Brain (organoid and tissue), 16 donors: ENCODE measurements at places on chromosomes 7 and 10.

GRCh38 chr10:36051500-36051991 lies 409.4 kb upstream of the FZD8 start:
- DNase-seq = no peak

DNA sequence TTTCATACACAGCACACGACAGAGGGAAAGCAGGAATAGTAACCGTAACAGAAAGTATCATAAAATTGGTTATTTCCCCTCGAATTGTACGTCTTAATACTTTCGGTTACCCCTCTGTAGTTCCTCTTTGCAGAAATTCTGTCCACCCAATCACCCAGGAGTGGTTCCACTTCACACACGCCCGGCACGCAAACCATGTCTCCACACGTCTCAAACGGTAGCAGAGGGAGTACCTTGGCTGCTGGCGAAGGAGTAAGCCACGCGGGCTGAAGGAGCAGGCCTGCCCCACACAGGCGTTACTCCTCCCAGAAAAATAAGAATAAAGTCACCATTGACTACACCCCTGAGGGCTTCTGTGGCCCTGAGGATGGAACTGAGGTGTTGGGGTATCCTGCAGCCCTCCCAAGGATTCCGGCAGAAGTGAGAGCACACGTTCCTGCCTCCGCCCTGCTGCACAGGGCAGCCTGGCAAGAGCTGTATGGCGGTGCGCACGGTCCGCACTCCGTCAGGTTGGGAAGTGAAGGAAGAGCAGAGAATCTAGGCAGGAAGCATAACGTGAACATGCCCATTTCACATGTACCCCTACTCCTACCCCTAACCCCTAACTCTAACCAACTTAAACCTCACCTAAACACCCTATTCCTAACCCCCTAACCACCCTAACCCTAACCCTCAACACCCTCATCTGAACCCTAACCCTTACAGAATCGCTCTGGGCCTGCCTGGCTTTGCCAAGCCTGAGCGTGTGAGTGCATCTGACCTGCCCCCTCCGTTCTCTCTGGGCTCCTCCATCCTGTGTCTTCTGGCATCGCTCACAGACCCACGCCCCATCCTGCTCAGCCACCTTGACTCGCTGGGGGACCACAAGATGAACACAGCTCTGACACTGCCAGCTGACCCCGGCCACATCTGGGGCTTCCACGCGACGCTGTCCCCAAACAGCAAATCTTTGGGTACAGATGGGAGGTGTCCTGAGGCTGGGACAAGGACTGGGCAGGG lies 18.2 kb downstream of the GPR146 start:
- no peak for DNase-seq

- peak; percentile 9 for DNase-seq
Measured at GRCh38 chr7:92837000-92837749, 802 bp upstream of the CDK6 start.

DNA sequence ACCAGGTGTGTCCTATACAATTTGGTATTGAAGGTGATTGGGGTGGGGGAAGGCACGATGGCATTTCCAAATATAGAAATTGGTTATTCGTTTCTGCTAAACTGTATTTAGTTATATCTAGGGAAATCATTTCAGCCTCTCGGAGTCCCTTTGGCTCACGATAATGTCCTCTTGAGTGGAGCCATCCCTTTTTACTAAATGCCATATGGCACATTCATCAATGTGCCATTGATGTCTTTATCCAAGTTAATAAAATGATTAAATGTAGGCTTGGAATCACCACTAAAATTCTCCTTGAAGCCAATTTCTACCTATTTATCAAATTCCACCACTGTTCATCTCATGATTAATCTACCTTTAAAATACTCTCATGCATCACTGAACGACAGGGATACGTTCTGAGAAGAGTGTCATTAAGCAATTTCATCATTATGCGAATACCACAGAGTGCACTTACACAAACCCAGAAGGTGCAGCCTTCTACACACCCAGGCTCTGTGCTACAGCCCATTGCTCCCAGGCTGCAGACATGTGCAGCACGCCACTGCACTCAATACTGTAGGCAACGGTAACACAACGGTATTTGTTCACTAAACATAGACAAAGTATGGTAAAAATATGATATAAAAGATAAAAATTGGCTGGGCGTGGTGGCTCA lies 219.2 kb upstream of the C7orf33 start:
- no peak for DNase-seq

DNA sequence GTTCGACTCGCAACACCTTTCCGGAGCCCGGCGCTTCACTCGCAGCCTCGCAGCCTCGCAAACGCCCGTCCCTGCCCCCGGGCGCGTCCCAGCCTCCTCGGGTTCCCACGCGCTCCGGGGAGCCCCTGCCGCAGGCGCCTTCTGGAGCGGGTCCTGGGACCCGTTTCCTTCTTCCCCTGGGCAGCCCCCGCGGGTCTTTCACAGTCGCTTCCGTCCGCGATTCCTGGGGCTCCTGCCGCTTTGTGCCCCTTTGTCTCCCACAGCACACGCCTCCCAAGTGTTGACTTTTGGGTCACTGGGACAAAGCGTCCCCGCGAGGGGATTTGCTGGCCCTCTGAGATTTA lies 140.7 kb downstream of the DYNC2I1 start:
- DNase-seq = no peak

DNA sequence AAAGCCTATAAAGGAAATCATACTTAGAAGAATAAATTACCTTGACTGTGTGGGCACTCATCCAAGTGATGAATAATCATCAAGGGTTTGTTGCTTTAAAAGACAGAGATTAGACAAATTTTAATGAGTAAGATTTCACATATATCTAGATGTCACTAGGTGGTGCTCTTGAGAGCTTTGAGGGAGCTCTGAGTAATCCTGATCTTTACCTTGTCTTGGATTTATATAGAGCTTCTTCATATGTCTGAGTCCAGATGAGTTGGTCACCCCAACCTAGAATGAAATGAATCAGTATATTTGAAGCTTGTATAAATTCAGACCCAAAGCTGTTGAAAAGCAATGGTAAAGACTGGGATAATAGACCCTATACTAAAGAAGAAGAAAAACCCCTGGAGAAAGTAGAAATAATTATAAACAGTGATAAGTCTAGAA lies 3.7 kb downstream of the AGR2 start:
- peak; percentile 55 for DNase-seq

GRCh38 chr10:77188000-77188395 lies 449.6 kb downstream of the KCNMA1 start:
- DNase-seq = no peak

DNA sequence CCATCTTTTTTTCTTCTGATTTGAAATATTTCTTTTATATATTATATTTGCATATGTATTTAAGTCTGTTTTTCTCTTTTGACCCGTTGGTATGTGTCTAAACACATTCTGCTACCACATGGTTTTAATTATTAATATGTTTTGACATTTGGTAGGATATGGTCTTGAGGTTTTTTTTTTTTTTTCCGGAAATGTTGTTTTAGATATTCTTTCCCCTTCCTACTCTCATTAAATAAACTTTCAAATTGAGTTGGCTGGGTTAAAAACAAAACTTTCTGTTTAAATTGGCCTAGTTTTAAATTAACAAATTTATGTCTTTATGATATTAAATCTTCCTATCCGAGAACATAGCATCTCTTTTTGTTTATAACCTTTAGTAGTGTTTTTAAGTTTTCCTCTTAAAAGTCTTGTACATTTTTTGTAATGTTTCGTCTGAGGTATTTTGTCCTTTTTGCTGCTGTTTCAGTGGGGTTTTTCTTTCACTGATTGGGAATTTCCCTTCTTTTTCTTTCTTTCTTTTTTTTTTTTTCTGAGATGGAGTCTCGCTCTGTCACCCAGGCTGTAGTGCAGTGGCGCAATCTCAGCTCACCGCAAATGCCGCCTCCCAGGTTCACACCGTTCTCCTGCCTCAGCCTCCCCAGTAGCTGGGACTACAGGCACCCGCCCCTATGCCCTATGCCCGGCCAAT lies 25.4 kb downstream of the STAM start:
- DNase-seq = no peak

GRCh38 chr10:49106451-49106850 lies 8.9 kb downstream of the VSTM4 start:
- peak; percentile 75 for DNase-seq

- DNase-seq = peak; percentile 93
Measured at GRCh38 chr10:59362959-59363381, 621 bp upstream of the FAM13C start.

DNA sequence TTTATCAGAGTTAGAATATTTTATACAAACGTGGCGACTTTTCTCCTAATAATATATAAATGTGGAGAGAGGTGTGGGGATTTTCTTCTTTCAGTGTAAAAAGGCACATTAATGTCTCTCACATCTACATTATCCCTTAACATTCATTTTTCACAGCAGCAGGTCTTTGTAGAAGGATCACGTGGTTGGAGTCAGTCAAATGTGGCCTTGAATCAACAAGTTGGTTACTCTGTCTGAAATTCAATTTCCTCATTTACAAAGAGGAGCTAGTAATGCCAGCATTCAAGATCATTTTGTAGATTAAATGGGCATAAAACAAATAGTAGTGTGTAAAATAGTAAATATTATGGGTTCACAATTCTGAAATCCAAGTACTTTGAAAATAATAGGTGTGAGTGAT lies 183.1 kb upstream of the SEMA3E start:
- DNase-seq = no peak

- DNase-seq = no peak
Measured at GRCh38 chr10:32744321-32744720, 213.7 kb downstream of the ITGB1 start.

- no peak for DNase-seq
Measured at GRCh38 chr10:6128087-6128486, 39.3 kb downstream of the RBM17 start.

GRCh38 chr7:3245077-3245476 lies 56.0 kb upstream of the SDK1 start:
- no peak for DNase-seq

- DNase-seq = no peak
Measured at GRCh38 chr7:43124388-43124787, 11.9 kb downstream of the HECW1 start.
